Stimulated activated CD4-positive, alpha-beta T cell treated with anti-CD3 and anti-CD28 coated beads, TNF-alpha, amount 100 ng/mL, for 1 hour (primary cell): ENCODE measurements at places on chromosomes 6 and 20.

DNA sequence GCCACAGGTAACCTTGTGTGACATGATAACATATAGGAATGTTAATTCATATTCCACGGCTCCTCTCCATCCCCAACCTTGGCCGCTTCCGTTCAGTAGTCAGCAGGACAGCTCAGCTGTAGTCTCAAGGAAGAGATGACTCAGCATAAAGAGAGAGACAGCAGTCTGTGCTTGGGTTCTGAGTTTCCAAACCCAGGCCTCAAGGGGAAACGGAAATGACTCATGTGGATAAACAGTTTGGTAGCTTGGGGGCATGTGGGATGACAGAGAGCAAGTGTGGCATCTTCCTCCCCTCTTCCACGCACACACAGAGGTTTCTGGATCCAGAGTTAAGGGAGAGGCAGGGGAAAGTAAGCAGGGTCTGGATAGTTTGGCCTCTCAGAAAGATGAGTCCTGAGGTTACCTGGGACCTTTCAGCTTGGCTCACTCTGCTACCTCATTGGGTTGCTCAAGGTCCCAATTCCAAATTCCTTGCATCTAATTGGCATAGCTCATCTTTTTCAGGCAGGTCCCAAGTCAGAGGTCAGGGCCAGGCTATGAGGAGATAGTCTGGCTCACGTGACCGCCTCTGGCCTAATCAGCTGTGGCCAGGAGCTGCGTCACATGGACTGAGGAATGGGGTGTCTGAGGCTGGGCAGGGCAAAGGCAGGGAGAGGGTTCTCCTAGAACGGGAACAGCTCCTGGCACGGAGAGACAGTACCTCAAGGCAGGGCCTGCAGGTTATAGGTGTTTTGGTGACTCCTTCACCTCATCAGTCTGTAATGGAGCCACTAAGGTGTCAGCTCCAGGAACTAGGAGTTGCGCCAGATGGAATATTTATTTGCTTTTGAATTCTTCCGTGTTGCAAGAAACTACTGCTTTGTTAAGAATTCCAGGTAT is 36.5 kb upstream of the MLN start:
- no peak for DNase-seq

- DNase-seq, result no peak
These were observed 518.1 kb downstream of the HDGFL1 start for GRCh38 chr6:23087471-23087870.

- DNase-seq, result no peak
These were observed 18.3 kb downstream of the HIVEP2 start for GRCh38 chr6:142926494-142927270.

DNA sequence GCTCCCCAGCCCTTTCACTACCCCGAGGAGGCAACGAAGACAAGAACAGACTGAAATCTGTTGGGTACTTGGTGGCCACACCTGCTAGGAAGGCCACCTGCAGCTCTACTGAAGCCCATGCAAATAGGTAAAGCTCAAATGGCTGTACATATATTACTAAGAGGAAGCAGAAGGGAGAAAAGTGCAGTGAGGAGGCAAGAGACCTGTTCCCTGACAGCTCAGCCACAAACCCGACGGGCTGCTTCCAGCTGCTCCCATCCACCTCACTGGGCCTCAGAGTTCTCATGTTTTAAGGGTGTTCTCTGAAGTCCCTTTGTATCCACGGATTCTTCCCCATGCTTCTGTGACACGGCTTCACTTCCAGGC is 24.6 kb downstream of the TRAM2 start:
- no peak for DNase-seq
